ENCODE measurements at places on chromosomes 2 and 18.

- DNase-seq = no peak
These were observed 45.5 kb downstream of the LYPD6 start for GRCh38 chr2:149375801-149376361.

DNA sequence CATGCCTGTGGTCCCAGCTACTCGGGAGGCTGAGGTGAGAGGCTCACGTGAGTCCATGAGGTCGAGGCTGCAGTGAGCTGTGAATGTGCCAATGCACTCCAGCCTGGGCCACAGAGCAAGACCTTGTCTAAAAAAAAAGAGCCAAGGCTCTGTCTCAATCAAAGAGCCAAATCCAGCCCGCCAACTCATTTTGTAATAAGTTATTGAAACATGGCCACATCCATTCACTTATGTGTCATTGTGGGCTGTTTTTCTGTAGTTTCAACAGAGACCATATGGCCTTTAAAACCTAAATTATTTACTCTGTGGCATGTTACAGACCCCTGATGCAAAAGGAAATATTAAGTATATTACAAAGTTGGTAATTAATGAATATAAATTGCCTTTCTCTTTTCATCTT, 60.8 kb downstream of the GPR39 start:
- no peak for DNase-seq

DNA sequence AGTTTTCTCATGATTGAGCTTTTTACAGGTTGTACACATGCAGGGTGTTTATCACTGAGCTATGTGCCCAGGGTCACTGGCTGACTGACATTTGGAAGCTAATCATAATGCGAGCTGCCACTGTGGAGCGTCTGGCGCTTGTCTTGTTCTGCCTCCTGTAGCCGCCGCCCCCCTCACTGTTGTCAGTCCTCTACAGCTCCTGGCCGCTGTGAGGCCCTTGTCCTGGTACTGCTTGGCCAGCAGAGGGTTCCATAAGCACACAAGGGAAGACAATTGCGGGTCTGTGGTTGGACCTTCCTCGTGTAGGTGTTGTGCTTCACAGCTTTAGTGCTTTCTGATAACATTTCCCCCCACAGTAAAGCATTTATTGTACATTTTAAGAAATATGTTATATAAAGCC, 105.6 kb upstream of the LDLRAD4 start:
- DNase-seq = peak; percentile 35

GRCh38 chr2:128012698-128013097, 15.2 kb downstream of the SAP130 start:
- no peak for DNase-seq
